ENCODE measurements at places on chromosomes 7 and 10. TPM values are rescaled to one million over a fixed set of nuclear protein-coding genes. Genes with fewer than 3 reads are reported as not detected.

GRCh38 chr7:119684763-119685162, 588.2 kb upstream of the KCND2 start:
- H3K36me3 ChIP-seq: no peaks in the 10 kb centered on the region
- H3K27me3 ChIP-seq: no peaks in the 10 kb centered on the region
- no peaks in the 10 kb centered on the region for H3K4me1 ChIP-seq
- no peak overlapping the region for H3K4me3 ChIP-seq

The SPDYE9 gene
- not detected for total RNA-seq

The PDCD11 gene
- 28.0 TPM for total RNA-seq

DNA sequence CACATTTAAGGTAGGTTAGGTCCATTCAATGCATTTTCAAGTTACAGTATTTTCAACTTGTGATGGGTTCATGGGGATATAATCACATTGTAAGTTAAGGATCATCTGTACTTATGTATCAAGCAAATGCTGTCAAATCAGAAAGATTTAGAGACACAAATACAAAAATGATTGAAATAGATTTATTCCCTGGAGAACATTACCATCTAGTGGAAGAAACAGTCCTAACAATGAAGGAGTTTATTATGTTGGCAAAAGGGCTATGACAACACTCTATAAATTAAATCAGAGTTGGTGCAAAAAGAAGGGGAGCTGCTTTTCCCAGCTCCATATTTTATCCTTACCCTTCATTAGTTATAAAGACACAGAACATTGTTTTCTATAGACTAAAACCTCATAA, 69.0 kb downstream of the PRSS58 start:
- H3K4me3 ChIP-seq: no peak overlapping the region
- no peaks in the 10 kb centered on the region for H3K4me1 ChIP-seq
- no peak for DNase-seq
- no peaks in the 10 kb centered on the region for H3K27me3 ChIP-seq
- no peak overlapping the region for H3K27ac ChIP-seq
- no peaks in the 10 kb centered on the region for H3K36me3 ChIP-seq

DNA sequence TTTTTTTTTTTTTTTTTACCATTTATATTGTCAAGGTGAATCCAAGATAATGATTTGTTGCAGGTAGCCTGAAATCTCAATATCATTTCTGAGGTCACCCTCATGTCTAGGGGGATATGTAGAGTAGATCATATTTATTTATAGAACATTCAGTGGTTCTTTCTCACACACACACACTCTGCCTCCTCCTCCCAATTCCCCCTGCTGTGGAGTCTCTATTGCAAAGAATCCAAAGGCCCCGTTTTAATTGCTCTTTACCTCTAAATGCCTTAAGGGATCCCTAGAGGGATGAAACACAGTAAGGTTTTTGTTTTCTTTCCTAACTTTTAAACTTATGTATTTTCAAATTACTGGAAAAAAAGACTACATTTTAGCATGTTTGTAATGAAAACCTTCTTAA, 170.0 kb downstream of the PRKG1 start:
- H3K27ac ChIP-seq: no peak overlapping the region
- H3K4me1 ChIP-seq: no peaks in the 10 kb centered on the region
- DNase-seq: no peak
- H3K36me3 ChIP-seq: no peaks in the 10 kb centered on the region
- no peaks in the 10 kb centered on the region for H3K27me3 ChIP-seq

GRCh38 chr7:39095875-39096619, 118.3 kb downstream of the POU6F2 start:
- H3K27me3 ChIP-seq: no peaks in the 10 kb centered on the region
- DNase-seq: no peak
- no peaks in the 10 kb centered on the region for H3K36me3 ChIP-seq
- H3K27ac ChIP-seq: no peak overlapping the region

The ZNF853 gene
- 2.8 TPM for total RNA-seq

GRCh38 chr10:94052866-94053791, 59.4 kb downstream of the PLCE1 start:
- DNase-seq: no peak
- no peak overlapping the region for H3K4me3 ChIP-seq
- H3K27ac ChIP-seq: no peak overlapping the region
- H3K36me3 ChIP-seq: no peaks in the 10 kb centered on the region

All from thymus (tissue), 14 donors.